Amniotic stem cell (primary cell): ENCODE measurements at places on chromosomes 6 and 20.

GRCh38 chr6:32058511-32058963 lies 20.3 kb downstream of the CYP21A2 start:
- no peak for DNase-seq

DNA sequence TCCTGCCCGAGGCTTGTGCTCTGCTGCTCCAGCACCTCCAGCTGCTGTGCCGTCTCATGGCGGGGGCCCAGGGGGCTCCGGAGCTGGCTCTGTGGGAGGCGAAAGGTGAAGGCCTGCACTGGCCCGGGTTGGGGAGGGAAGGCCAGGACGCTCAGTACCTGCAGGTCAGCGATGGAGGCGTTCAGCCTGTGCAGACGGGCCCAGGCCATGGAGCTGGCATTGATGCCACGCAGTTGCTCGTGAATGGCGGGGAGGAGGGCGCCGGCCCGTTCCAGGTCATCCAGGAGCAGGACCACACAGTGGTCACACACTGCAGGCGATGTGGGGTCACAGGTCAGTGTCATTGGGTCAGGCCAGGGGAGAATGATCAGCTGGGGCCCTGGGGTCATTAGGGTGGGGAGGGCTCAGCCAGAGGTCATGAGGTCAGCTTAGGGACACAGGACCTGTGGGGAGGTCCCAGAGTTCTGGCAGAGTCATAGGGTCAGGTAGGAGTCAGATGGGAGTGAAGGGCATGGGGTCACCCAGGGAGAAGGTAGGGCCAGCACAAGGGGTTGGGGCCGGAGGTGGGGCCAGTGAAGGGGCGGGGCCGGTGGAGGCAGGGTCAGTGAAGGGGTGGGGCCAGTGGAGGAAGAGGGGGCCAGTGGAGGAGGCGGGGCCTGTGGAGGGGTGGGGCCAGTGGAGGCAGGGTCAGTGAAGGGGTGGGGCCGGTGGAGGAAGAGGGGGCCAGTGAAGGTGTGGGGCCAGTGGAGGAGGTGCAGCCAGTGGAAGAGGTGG lies 18.0 kb downstream of the ADRM1 start:
- no peak for DNase-seq

DNA sequence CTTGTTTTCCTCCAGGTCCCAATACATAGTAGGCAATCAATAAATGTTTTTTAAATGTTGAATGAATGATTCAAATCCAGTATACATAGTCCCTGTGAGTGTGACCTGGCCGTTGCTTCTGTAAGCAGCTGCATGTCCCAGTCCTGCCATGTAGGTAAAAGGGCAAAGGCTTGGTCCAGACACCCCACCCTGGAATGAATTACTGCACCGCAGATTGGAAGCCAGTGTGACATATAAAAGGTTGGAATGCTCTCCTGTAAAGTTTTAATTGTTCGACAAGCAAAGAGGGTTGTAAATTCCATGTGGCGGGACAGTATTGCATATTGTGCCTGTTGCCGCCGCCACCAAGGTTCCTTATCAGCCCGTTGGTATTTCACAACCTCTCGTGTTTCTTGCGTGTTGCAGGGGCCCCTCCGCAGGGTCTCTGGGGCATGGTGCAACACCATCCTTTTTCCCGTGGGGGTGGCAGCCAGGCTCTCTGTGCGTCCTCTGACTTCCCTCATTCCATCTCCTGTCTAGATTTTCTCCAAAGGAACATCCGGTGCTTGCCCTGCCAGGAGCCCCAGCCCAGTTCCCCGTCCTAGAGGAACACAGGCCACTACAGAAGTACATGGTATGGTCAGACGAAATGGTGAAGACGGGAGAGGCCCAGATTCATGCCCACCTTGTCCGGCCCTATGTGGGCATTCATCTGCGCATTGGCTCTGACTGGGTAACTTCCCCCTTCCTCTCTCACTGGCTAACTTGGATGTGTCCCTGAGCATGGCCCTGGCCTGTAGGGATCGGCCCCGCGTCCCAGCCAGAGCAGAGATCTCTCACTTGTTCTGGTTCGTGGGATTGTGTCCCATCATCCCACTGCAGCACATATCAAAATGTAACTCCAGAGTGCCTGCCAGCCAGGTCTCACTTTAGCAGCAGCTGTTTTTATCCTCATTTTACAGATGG lies 20.3 kb downstream of the POFUT1 start:
- DNase-seq = no peak

GRCh38 chr20:33871362-33871761 lies 60.2 kb downstream of the CHMP4B start:
- no peak for DNase-seq

DNA sequence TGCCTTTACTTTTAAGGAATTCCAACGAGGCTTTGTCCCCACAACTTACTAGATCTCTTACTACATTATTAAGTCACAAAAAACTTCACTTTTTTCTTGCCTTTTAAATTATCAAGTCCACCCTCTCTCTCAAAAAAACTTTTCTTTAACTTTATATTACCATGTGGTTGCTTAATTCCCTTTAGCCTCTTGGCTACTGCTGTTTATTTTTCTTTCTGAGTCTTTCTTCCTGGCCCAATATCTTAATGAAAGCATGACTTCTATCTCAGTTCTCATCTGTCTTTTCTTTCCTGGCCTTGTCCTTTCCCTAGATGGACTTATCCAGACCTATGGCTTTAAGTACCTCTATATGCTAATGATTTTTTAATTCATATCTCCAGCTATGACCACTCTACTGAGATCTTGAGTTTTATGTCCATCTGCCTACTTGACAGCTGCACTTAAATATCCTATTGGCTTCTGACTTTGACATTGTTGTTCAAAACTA lies 710.5 kb downstream of the RFPL4B start:
- no peak for DNase-seq

- DNase-seq = no peak
These were observed 10.6 kb downstream of the BFSP1 start for GRCh38 chr20:17520583-17520982.

DNA sequence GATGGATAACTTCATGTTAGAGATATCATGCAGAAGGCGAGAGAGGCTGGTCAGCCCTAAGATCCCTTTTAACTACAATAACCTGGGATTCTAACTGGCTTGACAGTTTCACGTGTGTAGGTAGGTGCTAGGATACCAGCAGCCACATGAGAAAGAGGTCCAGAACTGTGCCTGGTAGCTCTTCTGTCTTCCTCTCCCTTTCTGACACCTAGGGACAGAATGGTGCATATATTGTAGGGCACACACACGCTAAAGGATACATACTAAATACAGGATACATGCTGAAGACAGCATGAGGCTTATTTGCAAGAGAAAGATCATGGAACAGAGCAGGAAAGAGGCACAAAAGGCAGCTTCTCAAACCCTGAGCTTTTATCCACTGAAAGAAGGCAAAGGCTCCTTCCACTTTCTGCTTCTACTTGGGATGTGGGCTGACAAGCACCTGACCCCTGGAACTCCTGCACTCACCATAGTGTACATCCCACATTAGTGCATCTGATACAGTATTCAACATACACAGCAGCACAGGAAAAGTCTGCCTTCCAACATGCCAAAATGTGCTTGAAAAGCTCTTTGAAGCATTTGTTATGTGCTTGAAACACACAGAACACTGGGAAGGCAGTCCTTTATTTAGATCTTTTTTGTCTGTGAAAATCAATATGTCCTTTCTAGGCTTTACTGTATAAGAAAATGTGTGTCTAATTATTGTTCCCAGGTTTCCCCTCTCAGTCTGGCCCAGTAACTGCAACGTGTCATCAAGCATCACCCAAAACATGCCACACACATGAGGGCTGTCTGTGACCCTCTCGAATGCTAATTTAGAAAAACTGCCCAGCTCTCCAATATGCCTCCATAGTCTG lies 3.2 kb downstream of the SLC22A23 start:
- DNase-seq = no peak

DNA sequence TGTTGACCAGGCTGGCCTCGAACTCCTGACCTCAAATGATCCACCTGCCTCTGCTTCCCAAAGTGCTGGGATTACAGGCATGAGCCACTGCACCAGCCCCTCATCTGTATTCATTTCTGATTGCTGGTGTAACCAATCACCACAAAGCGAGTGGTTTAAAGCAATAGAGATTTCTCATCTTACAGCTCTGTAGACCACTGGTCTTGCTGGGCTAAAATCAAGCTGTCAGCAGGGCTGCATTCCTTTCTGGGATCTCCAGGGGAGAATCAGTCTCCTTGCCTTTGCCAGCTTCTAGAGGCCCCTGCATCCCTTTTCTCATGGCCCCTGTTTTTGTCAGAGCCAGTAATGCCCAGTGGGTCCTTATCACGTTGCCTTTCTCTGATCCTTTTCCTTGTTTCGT lies 49.9 kb upstream of the PMEPA1 start:
- DNase-seq = no peak
